Karpas-422 (cell line): ENCODE measurements at places on chromosomes 7 and 10.

DNA sequence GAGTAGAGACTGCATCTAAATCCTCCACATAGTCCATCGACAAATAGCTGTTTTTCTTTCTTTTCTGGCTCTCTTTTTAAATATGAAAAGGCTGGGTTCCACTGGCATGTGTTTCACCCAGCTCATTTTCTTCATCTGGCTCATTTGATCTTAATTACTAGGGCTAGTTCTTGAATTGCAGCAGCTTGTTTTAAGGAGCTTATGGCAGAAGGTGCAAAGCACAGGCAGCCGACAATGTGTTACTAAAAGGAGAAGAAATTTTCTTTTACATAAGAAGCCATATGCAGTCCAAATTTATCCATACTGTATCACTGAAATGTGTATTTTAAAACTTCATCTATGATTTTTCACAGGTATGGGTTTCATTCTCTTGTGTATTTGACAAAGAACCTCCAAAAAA is 205.6 kb upstream of the PTER start:
- DNase-seq, result no peak

DNA sequence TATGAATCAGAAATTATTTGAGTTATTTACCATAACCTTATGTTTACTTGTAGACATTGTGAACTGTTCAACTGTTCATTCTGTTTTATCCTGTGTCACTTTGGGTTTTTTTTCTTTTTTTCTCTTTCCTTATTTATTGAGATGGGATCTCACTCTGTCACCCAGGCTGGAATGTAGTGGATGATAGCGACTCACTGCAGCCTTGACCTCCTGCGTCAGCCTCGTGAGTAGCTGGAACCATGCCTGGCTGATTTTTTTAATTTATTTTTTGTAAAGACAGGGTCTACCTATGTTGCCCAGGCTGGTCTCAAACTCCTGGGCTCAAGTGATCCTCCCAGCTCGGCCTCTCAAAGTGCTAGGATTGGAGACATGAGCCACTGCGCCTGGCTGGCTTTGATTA is 97.1 kb downstream of the CSTF2T start:
- DNase-seq, result no peak

DNA sequence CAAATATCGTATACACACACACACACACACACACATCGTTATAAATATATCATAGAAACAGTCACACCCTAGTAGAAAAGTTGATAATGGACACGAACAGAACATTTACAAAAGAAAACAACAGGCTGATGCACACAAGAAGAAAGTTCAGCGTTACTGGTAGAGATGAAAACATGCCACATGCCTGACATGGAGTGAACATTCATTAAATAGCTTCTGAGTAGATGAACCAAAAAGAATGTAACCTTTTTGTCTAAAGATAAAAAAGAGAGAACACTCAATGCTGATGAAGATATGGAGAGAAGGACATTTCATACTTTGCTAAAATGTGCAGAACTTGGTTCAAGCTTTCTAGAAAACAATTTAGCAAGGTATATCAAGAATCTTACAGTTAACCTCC is 173.4 kb upstream of the KLF14 start:
- DNase-seq, result no peak

- no peak for DNase-seq
These were observed 3.0 kb upstream of the TECPR1 start for GRCh38 chr7:98254951-98255610.

DNA sequence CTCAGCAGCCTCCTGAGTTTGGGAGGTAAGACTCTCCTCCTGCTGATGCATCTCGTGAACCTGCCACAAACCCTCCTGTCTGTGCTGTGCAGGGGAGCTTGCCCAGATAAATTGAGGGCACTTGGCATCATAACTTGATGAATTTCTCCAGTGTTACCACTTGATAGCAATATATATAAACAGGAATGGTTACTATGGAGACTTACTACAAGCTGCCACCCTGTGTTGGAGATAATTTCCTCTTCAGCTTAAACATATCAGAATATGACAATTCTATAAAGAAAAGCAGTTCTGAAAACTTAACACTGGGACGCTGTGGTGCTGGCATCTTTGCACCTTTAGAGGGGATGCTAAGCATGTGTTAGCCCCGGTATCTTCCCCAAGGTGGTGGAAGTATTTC is 14.9 kb downstream of the PFKFB3 start:
- no peak for DNase-seq

GRCh38 chr7:108385834-108386422 is 70.3 kb downstream of the NRCAM start:
- DNase-seq, result no peak
